Activated T-helper 17 cell treated with anti-CD3 and anti-CD28 coated beads, Interleukin-2, amount 50 U/mL, for 72 hours (primary cell): ENCODE measurements at places on chromosomes 3 and 15.

DNA sequence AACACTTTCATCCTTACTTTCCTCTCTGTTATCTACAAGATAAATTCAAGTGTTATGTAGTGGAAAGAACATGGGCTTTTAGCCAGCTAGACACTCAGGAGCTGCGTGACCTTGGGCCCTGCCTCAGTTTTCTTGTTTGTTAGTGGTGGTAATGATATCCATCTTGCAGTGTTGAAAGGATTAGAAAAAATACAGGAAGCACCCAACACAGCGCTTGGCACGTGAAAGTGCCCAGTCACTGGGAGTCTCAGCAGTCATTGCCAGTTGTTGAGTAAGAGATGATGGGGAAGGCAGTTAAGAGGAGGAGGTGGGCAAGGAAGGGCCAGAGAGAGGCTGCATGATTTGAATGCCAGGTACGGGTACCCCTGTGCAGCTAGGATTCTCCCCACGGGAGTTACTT is 5.3 kb downstream of the PDIA5 start:
- no peak overlapping the region for H3K27ac ChIP-seq
- H3K4me1 ChIP-seq: peaks cover 21% of the 10 kb centered on the region
- no peaks in the 10 kb centered on the region for H3K27me3 ChIP-seq
- no peaks in the 10 kb centered on the region for H3K36me3 ChIP-seq

- H3K4me3 ChIP-seq: no peak overlapping the region
- no peaks in the 10 kb centered on the region for H3K4me1 ChIP-seq
- ATAC-seq: no peak
- H3K27me3 ChIP-seq: no peaks in the 10 kb centered on the region
- H3K36me3 ChIP-seq: no peaks in the 10 kb centered on the region
- no peak overlapping the region for H3K27ac ChIP-seq
Observed at GRCh38 chr3:118991775-118992174, 42.9 kb downstream of the IGSF11 start.

DNA sequence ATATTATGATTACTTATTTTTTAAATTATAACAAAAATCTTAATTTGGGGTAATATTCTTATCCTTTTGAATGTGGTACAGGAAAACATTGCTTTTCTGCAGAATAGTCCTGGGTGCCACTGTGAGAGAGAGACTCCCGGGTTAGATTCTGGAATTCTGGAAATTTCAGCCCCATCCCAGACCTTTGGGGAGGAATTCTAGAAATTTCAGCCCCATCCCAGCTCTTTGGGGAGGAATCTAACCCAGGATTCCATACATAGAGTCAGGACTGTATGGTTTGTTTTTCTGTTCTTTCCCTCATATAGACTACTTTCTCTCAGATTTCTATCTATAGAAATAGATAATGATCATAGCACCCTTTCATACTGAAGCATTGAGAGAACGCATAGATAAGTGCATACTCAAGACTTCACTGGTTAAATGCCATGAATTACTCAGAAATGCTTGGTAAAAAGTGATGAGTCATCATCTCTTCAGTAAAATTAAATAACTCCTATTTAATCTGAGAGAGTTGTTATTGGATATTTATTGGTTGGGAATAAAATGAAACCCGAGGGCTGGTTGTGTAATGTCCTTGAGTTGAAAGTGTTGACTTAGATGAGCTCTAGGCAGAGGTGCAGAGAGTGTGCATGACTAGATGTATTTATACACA is 8.3 kb downstream of the EIF2AK4 start:
- no peak for ATAC-seq
- H3K4me3 ChIP-seq: no peak overlapping the region
- no peaks in the 10 kb centered on the region for H3K27me3 ChIP-seq
- H3K36me3 ChIP-seq: peaks cover 68% of the 10 kb centered on the region
- H3K27ac ChIP-seq: no peak overlapping the region

DNA sequence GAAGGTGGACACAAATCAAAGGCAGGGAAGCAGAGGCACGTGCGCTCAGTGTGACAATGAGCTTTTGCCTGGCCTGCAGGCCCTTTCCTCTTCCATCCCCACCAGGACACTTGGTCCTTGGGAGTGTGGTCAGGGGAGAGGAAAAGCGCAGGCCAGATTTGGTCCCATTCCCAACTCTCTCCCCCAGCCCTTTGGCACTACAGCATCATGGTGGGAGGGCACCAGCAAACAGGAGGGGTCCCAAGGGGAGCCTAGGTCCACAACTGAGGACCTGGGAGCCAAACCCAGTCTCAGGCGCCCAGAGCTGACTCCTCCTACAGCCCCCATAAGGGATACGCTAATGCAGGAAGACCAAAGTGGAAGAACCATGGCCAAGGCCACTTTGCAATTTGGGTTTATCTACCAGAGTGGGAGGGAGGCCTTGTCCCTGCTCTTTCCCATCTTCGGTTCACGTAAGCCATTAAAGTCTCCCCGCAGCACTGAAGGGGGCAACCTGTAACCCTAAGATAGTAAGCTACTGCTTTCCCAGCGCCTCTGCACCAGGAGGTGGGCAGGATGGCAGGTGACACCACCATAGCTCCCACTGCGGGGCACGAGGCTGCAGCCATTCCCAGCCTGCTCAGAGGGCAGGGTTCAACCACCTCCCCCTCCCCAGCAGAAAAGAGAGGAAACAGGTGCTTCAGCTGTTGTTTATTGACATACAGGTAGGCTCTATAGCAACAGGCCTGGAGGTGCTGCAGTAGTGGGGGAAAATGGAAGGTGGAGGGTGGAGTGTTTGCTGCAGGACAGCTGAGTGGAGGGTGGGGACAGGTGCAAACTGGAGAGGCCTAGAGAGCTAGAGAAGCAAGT is 993 bp upstream of the GRAMD2A start:
- no peaks in the 10 kb centered on the region for H3K27me3 ChIP-seq
- ATAC-seq: peak; percentile 16
- peaks cover 20% of the 10 kb centered on the region for H3K4me1 ChIP-seq
- H3K27ac ChIP-seq: peak overlapping the region; percentile 79
- H3K36me3 ChIP-seq: peaks cover 60% of the 10 kb centered on the region
- H3K4me3 ChIP-seq: peak overlapping the region; percentile 51

GRCh38 chr3:353191-353739 is 156.7 kb downstream of the CHL1 start:
- no peak overlapping the region for H3K4me3 ChIP-seq
- H3K36me3 ChIP-seq: no peaks in the 10 kb centered on the region
- no peak for ATAC-seq
- H3K27ac ChIP-seq: no peak overlapping the region

GRCh38 chr3:53181528-53181927 is 20.5 kb downstream of the PRKCD start:
- H3K27ac ChIP-seq: no peak overlapping the region
- no peak overlapping the region for H3K4me3 ChIP-seq
- peaks cover 75% of the 10 kb centered on the region for H3K36me3 ChIP-seq

- peaks cover 4% of the 10 kb centered on the region for H3K4me1 ChIP-seq
- ATAC-seq: no peak
- peaks cover 25% of the 10 kb centered on the region for H3K27me3 ChIP-seq
- no peak overlapping the region for H3K27ac ChIP-seq
- H3K4me3 ChIP-seq: no peak overlapping the region
- H3K36me3 ChIP-seq: no peaks in the 10 kb centered on the region
Observed at GRCh38 chr3:10467904-10468612, 37.3 kb downstream of the ATP2B2 start.

GRCh38 chr15:64599716-64600115 is 139.3 kb downstream of the ZNF609 start:
- peaks cover 46% of the 10 kb centered on the region for H3K4me1 ChIP-seq
- H3K4me3 ChIP-seq: peak overlapping the region; percentile 13
- H3K36me3 ChIP-seq: no peaks in the 10 kb centered on the region
- no peak for ATAC-seq

DNA sequence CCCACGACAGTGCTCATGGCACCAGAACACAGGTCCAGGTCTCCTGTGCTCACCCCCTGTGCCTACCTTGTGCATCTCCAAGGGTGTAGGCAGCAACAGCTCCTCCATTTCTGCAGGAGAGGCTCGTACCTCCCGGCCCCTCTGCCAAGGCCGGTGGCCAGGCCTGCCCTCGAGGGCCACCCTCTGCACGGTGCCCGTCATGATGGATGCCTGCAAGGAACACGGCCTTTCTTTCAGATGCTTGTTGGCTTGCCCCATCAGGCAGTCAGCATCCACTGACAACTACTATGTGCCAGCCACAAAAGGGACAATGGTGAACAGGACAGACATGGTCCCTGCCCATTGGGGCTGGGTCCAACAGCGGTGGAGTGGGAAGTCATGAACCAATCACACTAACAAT is 43.8 kb downstream of the GRIP2 start:
- H3K4me1 ChIP-seq: no peaks in the 10 kb centered on the region
- no peak overlapping the region for H3K27ac ChIP-seq
- H3K4me3 ChIP-seq: no peak overlapping the region
- no peaks in the 10 kb centered on the region for H3K36me3 ChIP-seq
- no peaks in the 10 kb centered on the region for H3K27me3 ChIP-seq

- H3K4me1 ChIP-seq: peaks cover 42% of the 10 kb centered on the region
- no peak overlapping the region for H3K4me3 ChIP-seq
- ATAC-seq: no peak
- H3K36me3 ChIP-seq: no peaks in the 10 kb centered on the region
- H3K27ac ChIP-seq: no peak overlapping the region
- peaks cover 13% of the 10 kb centered on the region for H3K27me3 ChIP-seq
Observed at GRCh38 chr3:42505128-42505848, 2.8 kb downstream of the VIPR1 start.

- no peaks in the 10 kb centered on the region for H3K4me1 ChIP-seq
- no peak for ATAC-seq
- no peak overlapping the region for H3K27ac ChIP-seq
- no peaks in the 10 kb centered on the region for H3K27me3 ChIP-seq
Observed at GRCh38 chr15:91553196-91553854, 300.2 kb upstream of the SLCO3A1 start.

- no peaks in the 10 kb centered on the region for H3K27me3 ChIP-seq
- peaks cover 6% of the 10 kb centered on the region for H3K36me3 ChIP-seq
- H3K4me3 ChIP-seq: no peak overlapping the region
Observed at GRCh38 chr15:30859091-30859874, 44.4 kb upstream of the FAN1 start.

DNA sequence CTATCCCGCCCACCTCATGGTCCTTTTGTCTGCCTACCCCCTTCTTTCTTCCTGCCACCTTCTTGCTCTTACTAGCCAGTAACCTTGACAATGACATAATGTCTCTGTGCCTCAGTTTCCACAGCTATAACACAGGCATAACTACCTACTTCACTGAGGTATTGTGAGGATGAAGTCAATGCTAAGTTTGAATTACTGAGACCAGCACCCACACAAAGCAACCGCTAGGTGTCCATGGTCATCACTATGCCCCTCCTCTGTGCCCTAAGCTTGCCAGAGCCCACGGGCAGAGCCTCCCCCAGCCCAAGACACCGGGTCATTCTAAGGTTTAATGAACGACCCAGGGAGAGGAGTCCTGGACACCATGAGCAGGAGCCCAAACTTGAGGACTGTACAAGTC is 101.6 kb downstream of the OXNAD1 start:
- no peak for ATAC-seq
- H3K36me3 ChIP-seq: peaks cover 99% of the 10 kb centered on the region
- H3K4me1 ChIP-seq: peaks cover 33% of the 10 kb centered on the region
- no peak overlapping the region for H3K4me3 ChIP-seq

DNA sequence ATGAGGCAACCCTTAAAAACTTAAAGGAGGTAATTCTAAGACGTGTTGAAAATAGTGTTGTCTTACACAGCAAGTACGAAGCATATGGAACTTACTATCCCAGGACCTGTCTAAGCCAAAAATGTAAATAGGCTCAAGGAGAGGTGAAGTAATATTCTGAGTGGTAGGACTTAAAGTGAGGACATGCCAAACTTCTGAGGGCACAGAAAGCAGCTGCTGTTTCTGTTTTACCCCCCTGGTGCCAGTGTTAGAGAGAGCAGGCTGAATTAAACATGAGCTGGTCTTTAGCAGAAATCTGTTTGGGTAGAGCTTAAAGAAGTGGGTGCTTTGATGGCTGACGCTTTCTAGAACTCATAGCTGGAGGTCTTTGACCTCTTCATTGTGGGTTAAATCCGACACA is 149.7 kb upstream of the NPHP3 start:
- H3K36me3 ChIP-seq: no peaks in the 10 kb centered on the region
- H3K27me3 ChIP-seq: peaks cover 6% of the 10 kb centered on the region
- H3K4me1 ChIP-seq: no peaks in the 10 kb centered on the region
- no peak overlapping the region for H3K27ac ChIP-seq
- ATAC-seq: no peak
- H3K4me3 ChIP-seq: no peak overlapping the region

GRCh38 chr15:101277943-101278564 is 769 bp upstream of the SELENOS start:
- peak overlapping the region; percentile 96 for H3K4me3 ChIP-seq
- no peak for ATAC-seq
- peak overlapping the region; percentile 86 for H3K27ac ChIP-seq
- H3K36me3 ChIP-seq: peaks cover 83% of the 10 kb centered on the region
- peaks cover 10% of the 10 kb centered on the region for H3K4me1 ChIP-seq

- peaks cover 20% of the 10 kb centered on the region for H3K36me3 ChIP-seq
- H3K4me3 ChIP-seq: no peak overlapping the region
- peaks cover 20% of the 10 kb centered on the region for H3K4me1 ChIP-seq
- ATAC-seq: no peak
- peak overlapping the region; percentile 64 for H3K27ac ChIP-seq
Observed at GRCh38 chr3:184005941-184006507, 11.7 kb downstream of the ABCC5 start.

- H3K27me3 ChIP-seq: peaks cover 35% of the 10 kb centered on the region
- H3K27ac ChIP-seq: no peak overlapping the region
Observed at GRCh38 chr3:127925384-127925783, 10.4 kb downstream of the KBTBD12 start.

- H3K27me3 ChIP-seq: peaks cover 4% of the 10 kb centered on the region
- peak; percentile 23 for ATAC-seq
- no peaks in the 10 kb centered on the region for H3K36me3 ChIP-seq
- H3K27ac ChIP-seq: no peak overlapping the region
- H3K4me1 ChIP-seq: no peaks in the 10 kb centered on the region
- no peak overlapping the region for H3K4me3 ChIP-seq
Observed at GRCh38 chr15:88970232-88970631, 57.1 kb upstream of the MFGE8 start.

DNA sequence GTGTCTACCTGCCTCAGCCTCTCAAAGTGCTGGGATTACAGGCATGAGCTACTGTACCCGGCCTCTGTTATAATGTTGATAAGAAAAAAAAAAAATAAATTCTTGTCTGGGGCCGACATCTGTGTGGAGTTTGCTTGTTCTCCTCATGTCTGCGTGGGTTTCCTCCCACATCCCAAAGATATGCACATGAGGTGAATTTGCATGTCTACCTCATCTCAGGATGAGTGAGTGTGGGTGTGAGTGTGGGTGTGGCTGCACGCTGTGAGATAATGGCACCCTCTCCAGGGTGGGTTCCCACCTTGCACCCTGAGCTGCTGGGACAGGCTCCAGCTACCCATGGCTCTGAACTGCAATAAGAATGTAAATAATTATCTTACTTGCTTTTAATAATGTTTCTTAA is 25.9 kb upstream of the UACA start:
- no peaks in the 10 kb centered on the region for H3K4me1 ChIP-seq
- H3K27me3 ChIP-seq: peaks cover 8% of the 10 kb centered on the region
- no peak overlapping the region for H3K4me3 ChIP-seq
- no peaks in the 10 kb centered on the region for H3K36me3 ChIP-seq

- H3K4me1 ChIP-seq: peaks cover 30% of the 10 kb centered on the region
- ATAC-seq: peak; percentile 8
- H3K27me3 ChIP-seq: no peaks in the 10 kb centered on the region
- H3K4me3 ChIP-seq: peak overlapping the region; percentile 89
- H3K27ac ChIP-seq: peak overlapping the region; percentile 100
Observed at GRCh38 chr3:4980229-4981203, 1.3 kb downstream of the BHLHE40 start.
